ENCODE measurements at places on chromosomes 11 and 22. TPM values are rescaled to one million over a fixed set of nuclear protein-coding genes. Genes with fewer than 3 reads are reported as not detected.
A peak's percentile ranks its signal among the peaks of the same experiment; 100 is the strongest.

DNA sequence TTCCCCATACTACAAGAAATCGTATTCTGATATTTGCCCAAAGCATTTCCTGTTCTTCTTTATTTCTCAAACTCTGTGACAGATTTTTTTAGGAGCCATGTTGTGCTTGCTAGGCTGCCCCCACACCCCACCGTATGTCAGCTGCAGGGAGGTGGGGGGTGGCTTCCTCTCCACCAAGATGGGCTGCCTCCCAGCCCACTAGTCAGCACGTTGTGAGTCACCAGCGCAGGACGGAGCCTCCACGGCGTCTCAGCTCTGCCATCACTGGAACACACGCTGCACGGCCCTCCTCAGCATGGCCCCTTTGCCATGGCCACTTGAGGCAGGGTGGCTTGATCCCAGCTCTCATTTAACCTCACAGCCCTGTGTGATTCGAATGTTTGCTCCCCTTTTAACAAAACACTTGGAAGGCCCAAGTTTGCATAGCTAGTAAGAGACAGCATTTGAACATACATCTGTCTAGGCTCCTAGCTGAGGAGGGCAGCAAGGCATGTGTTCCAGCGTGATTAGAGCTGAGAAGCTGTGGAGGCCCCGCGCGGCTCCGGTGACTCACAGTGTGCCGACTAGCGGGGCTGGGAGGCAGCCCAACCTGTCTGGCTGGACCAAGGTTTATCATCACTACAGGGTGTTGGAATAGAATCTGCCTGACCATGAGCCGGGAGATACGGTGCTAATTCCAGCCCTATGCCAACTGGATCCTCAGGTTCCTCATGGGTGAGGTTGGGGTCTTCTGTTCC lies 180.7 kb upstream of the NCAM1 start:
- DNase-seq: peak; percentile 61

DNA sequence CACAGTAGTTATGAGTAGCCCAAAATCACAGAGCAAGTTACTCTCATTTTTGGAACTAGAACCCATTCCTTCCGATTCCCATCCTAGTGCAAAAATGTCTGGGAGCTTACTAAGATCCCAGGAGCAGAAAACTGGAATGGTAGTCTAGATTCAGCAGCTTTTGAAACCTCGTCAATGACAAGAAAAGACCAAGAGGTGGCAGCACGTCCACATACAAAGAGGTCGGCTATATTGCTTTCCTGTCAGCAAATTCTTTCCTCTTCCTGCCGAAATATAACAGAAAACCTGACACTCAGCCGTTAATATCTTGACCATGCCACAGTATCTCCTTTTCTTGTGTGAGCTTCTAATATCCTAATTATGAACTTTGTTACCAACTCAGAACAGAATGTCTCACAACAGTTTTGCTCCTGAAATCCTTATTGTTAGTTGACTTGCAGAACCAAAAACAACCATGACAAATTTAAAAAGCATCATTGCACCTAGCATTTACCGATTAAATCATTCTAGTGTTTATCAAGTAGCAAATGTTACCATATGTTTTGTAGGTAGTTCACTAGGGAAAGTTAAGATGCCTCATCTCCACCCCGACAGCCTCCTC lies 92.8 kb upstream of the OR9G4 start:
- DNase-seq: peak; percentile 53

- peak; percentile 60 for DNase-seq
These were observed 540 bp downstream of the PPARA start for GRCh38 chr22:46150655-46151477.

DNA sequence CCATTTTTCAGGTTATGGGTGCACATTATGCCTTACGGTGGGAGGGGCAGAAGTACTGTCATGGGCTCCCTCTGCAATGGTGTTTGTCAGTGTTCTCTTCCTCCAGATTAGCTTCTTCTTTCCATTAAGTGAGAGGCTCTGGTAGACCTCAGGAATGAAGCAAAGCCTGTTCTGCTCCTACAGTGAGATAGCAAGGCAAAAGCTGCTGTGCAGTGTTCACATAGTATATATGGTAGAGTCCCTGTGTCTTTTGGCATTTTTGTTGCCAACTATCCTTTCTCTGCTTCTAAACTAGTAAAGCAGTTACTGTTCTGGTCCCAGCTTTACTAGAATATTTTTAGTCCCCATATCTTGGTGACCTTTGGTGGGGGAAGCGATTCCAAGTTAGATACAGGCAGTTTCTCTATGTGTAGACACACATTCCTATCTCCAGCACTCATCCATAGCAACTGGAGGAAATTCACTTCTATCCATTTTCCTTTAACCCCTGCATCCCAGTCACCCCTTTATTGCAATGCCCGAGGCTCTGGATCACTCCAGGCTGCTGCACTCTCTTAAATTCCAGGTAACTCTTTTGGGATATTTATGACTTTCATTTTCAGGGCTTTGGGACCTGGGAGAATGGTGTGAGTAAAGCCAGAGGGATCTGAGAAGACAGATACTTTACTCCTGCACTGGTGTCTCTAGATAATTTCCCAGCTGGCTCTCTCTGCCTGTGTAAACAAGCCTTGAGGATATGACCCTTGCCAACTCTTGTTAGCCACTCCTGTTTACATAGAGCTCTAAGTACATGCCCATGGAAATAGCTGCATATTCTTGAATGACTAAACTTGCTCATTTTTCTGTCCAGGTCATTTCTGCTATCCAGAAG lies 3.9 kb upstream of the TRIM34 start:
- DNase-seq: no peak

GRCh38 chr11:42837994-42838393 lies 473.8 kb upstream of the API5 start:
- DNase-seq: no peak

DNA sequence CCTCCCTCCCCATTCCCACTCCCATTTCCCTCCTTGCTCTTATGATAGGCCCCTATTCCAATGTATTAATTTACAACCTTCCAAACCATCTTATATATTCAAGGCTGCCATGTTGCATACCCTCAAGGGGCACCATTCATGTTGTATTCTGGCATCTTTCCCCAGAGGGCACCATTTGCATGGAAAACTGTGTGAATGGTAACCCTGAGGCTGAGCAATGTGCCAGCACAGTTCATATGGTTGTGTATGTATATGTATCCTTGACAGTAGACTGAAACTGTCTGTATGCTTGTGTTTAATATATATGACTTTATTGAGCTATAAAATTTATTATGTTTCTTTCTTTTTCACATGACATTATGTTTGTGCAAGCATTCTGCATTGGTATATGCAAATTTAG lies 7.3 kb downstream of the RASSF10 start:
- no peak for DNase-seq

DNA sequence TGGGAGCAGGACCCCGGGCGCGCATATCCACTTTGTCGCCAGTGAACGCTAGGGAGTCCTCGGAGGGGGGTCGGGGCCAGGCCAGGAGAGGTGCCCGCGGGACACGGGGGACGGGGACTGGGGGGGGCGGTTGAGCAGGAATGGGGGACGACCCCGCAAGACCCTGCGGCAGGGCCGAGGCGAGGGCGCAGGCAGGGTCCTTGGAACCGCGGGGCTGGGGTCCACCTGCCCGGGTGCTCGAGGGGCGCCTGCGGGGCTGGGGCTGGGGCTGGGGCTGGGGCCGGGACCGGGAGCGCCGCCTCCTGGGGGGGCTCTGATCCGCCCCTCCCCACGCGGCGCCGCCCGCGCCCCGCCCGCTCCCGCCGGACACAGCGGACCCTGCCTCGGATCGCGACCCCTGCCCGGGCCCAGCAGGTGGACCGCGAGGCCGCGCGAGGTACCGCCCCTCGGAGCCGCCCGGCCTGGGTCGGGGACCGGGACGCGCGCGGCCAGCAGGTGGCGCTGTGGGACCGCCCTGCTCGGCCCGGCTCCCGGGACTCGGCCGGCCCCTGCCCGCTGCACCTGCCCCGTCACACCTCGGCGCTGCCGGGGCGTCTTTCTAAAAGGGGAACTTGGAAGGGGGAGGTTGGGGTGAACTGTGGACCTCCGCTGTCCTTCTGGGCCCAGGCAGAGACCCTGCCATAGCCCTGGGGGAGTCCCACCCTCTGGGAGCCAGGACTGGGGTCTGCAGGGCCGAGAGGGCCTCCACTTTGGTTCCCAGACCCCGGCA lies 11.0 kb downstream of the CRELD2 start:
- no peak for DNase-seq

DNA sequence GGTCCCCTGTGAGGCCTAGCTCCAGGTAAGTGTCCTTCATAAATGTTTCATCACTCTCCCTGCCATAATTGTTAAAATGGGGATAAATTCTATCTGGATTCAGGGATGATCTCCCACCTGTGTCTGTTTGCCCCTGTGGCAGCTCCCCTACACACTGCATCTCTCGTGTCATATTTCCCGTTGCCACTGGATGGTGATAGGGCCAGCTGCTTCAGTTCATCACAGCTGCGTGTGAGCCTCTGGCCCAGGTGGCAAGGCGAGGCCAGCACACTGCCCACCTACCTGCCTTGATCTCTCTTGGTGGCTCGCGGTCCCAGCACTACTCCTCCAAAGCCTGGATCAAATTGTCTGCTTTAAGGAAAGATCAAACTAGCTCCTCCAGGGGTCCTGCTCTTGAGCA lies 187.4 kb downstream of the GRIK4 start:
- DNase-seq: no peak

GRCh38 chr11:121539000-121539399 lies 86.2 kb upstream of the SORL1-AS1 start:
- no peak for DNase-seq

DNA sequence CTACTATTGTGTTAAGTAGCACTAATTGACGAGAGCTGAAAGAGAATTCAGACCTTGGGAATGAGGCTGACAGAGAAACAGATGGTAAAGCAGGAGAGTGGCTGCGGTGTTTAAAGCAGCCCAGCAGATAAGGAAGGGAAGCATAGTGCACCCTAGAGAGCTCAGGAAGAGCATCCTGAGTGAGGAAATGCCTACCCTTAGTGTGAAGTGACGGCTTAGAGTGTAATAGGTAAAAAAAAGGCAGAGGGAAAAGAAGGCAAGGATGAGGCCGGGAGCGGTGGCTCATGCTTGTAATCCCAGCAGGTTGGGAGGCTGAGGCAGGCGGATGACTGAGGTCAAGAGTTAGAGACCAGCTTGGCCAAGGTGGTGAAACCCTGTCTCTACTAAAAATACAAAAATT lies 22.4 kb upstream of the ETS1 start:
- DNase-seq: no peak

ZNF280A gene
- total RNA-seq: not detected

- DNase-seq: no peak
These were observed 194.7 kb upstream of the E2F8 start for GRCh38 chr11:19435306-19435989.

DNA sequence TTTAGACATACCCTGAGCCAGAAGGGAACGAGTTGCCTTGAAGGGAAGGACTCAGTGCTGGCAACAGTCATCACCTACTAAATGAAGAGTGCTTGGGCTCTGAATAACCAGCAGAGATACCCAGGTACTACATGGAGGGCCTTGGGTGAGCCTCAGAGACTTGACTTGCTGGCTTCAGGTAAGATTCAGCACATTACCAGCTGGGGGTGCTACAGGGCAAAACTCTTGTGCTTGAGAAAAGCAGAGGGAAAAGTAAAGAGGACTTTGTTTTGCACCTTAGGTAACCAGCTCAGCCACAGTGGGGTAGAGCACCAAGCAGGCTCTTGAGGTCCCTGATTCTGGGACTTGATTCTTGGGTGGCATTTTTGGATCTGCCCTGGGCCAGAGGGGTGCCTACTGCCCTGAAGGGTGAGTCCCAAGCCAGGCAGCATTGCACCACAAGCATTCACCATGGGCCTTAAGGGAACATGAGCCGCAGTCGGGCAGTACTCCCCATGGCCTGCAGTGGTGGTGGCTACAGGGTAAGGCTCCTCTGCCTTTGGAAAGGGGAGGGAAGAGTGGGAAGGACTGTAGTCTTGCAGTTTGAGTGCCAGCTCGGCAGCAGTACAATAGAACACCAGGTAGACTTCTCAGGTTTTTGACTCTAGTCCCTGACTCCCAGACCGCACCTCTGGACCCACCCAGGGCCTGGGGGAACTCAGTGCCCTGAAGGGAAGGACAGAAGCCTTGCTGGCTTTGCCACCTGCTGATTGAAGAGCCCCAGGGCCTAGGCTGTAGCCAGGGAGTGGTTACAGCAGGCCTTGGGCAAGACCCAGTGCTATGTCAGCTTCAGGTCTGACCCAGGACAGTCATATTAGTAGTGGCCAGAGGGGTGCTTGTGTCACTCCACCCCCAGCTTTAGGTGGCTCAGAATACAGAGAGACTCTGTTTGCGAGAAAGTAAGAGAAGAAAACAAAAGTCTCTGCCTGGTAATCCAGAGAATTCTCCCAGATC lies 22.7 kb upstream of the PLEKHA7 start:
- no peak for DNase-seq

TENM4 gene
- total RNA-seq: 2.4 TPM

GRAP2 gene
- total RNA-seq: 7.9 TPM

ELMOD1 gene
- total RNA-seq: 0.39 TPM

GRCh38 chr22:24271386-24271854 lies 789 bp downstream of the SPECC1L start:
- no peak for DNase-seq

DNA sequence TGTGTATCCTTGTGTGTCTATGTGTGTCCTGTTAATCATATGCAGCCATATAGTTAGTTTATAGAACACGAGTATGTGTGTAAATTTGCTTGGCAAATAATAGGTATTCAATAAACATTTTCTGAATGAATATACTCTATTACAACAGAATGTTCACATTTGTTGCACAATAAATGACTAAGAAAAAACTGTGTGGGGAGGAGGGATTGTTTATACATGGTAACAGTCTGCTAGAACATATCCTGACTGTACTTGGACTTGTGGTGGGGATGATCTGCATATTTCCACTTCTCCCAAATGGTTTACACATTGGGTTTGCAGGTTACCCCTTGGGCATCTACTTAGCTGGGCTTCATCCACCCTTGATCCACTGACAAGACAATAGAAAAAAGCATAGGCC lies 194.6 kb downstream of the INSC start:
- no peak for DNase-seq

PRODH gene
- total RNA-seq: 12.4 TPM

KCNJ1 gene
- not detected for total RNA-seq

DNA sequence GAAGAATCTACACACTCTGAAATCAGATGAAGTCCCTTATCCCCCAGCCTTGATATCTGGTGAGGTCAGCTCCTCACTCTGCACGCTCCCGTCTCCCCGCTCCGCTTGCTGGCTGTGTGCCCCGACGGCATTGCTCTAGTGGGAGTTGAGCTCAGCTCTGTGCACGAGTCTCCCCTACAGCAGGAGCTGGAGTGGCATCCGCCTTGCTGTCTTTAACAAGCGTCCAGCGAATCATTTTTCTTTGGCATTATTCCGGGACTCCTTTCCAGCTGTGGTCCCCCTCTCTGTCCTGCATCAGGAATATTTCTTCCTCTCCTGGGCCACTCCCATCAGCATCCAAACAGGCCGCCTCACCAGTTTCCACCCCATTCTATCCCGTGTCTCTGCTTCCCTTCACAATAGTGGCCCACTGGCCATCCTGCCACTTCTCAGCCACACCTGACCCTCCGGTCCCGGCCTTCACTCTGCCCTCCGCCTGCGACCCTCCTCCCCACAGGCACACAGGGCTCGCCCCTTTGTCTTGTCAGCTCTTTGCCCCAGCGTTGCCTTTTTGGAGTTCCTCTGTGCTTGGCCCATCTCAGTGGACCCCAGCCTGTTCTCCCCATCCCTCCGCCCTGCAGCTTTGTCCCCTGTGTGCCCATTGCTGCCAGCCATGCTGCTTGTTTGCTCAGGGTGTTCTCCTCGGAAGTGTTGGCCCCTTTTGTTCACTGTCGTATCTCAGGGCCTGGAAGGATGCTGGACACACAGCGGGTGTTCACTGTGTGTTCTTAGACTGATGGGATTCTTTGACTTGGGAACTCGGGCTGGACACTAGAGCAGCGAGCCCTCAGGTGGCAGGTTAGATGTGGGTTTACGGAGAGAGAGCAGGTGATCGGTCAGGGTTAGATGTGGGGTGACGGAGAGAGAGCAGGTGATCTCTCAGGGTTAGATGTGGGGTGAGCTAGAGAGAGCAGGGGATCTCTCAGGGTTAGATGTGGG lies 441.8 kb downstream of the TBC1D22A start:
- no peak for DNase-seq

MRPL11 gene
- total RNA-seq: 47.0 TPM

Measured in ureter (tissue), 1 donor.